ENCODE measurements at places on chromosomes 16 and 17. TPM values are rescaled to one million over a fixed set of nuclear protein-coding genes. Genes with fewer than 3 reads are reported as not detected.
A peak's percentile ranks its signal among the peaks of the same experiment; 100 is the strongest.

DNA sequence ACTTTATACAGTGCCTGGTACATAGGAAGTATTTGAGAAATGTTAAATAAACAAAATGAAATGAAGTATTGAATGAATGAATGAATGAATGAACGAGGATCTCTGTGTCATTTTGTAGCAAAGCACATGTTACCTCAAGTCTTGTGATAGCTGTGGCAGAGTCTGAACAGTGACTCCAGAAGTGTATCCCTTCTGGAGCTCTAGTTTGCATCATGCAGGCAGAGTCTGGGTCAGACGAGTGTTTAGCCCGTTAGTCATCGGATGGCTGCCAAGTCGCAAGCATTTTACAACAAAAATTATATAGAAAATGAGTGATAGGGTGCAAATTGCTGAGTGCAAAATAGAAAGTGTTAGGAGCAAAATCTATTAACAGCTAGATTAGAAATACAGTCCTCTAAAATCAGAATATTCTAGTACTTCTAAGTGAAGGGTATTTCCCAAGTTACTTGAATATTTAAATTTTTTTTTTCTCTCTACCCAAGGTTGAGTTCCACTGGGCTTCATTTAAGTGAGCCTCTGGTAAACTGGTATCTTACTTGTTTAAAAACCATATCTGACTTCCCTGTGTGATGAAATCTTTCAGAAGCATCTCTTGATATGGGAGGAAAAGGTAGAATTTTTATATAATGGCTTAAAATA, 113.3 kb downstream of the FTO start:
- DNase-seq, result peak; percentile 77

DNA sequence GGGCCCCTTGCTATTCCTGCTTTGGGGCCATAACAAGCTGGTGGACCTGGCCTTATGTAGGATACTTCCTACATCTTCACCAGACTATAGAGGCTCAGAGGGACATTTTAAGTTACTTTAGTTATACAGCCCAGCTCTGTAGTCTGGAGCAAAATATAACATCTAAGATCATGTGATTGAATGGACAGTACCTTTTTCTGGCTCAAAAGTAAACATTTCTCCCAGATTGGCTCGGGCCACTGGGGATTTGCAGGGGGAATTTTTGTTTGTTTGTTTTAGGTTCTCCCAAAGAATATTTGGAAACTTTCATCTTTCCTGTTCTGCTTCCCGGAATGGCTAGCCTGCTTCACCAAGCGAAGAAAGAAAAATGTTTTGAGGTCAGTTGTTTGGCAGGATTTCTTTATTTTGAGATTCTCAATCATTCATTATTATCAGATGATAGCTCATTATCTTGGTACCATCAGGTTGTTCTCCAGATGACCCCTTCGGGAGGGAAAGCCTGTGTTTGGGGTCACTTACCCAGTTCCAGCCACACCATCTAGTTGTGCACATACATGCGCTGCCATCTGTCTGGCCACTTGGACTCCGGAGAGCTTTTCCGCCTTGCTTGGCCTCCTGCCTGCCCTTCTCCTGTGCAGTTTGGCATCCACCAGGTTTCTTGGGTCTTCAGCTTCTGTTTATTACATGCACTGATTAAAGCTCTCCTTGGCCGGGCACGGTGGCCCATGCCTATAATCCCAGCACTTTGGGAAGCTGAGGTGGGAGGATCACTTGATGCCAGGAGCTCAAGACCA, 17.2 kb downstream of the IQCK start:
- DNase-seq, result peak; percentile 18

DNA sequence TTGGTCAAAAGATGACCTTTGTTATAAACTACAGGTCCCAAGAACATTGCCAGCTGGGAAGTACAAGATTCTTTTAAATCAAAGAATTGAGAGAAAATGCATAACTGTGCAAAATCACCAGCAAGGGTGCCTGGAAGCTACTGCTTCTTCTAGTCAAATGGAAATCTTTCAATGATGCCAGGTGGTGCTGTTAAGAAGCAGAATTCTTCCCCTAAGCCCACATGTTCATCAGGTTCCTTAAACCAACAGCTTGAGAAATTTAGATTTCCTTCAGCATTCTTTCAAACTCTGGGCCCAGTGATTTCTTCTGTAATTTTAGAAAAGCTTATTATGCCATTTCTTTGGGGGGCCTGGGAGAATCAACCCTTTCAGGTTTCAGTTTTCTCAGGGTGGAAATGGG, 207.8 kb upstream of the WSCD1 start:
- DNase-seq, result no peak

GRCh38 chr16:8621572-8622314, at the start of gene METTL22:
METTL22 (plus strand) TSS chr16:8621698; CDS start chr16:8625666, 3,968 bp downstream.
- DNase-seq, result peak; percentile 84

GRCh38 chr17:57330587-57330986, 74.3 kb downstream of the MSI2 start:
- no peak for DNase-seq

- no peak for DNase-seq
These were observed 23.0 kb downstream of the VPS35L start for GRCh38 chr16:19578378-19578971.

DNA sequence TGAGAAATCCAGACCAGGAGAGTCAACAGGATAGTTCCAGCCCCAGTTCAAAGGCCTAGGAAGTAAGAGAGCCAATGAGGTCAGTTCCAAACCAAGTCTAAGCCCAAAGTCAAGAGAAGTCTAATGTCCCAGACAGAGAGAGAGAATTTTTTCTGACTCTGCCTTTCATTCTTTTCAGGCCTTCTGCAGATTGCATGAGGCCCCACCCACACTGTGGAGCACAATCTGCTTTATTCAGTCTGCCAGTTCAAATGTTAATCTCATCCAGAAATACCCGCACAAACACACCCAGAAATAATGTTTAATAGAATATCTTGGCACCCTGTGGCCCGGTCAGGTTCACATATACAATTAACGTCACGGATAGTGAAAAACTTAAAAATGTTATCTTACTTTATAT, 962.4 kb upstream of the SOX9 start:
- DNase-seq, result no peak

- no peak for DNase-seq
These were observed 70.2 kb upstream of the PSMD7 start for GRCh38 chr16:74226338-74226954.

GRCh38 chr16:13756411-13757140, 163.4 kb upstream of the ERCC4 start:
- no peak for DNase-seq

DNA sequence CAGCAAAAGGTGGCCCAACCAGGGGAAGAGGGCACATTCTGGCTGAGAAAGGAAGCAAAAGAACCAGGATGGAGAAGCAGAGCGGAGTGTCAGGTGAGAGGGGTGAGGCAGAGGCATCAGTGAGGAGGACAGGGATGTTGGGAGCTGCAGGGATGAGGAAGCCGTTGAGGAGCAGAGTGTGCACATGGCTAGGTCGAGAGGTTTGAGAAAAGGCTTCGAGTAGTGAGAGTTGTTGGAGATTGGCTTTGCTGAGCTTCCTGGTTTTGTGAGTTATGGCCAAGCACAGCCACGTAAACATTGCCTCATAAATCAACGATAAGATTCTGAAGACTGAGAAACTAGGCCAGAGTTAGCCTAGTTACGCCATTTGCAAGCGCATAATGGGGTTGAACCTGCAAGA, 26.9 kb downstream of the DNAH2 start:
- DNase-seq, result no peak

- DNase-seq, result peak; percentile 83
These were observed 4.4 kb downstream of the CD19 start for GRCh38 chr16:28935924-28936783.

DNA sequence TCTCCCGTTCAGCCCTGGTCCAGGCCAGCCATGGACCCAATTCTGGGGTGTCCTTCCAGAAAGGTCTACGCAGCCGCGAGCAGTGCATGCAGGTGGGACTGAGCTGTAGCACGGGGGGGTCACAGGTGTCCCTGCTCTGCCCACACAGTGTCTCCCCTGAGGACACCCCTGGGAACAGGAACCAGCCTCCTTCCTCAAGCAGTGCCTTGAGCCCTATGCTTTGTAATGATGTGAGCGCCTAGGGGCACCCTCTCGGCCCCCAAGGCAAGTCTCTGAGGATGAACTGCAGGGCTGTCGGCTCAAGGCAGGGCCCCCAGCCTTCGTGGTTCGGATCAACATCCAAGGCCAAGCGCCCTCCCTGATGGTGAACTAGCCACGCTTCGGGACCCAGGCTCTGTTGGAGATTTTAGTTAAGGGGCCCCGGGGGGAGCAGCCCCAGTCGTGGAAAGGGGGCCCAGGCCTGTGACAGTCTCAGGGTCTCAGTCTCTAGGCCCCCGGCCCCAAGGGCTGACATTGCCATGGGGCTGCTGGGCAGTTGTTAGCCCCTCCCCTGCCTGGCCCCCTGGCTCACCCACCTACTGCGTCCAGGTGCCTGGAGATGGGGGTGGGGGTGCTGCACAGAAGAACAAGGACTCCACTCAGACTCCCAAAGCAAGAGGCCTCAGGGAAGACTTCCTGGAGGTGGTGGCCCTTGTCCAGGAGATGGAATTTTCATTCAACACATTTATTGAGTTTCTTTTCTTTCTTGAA, 2.3 kb downstream of the IL17C start:
- no peak for DNase-seq

GRCh38 chr17:5354310-5354709, 65.2 kb downstream of the NUP88 start:
- DNase-seq, result no peak

- no peak for DNase-seq
These were observed 271.5 kb upstream of the C16orf82 start for GRCh38 chr16:26795184-26795583.

DNA sequence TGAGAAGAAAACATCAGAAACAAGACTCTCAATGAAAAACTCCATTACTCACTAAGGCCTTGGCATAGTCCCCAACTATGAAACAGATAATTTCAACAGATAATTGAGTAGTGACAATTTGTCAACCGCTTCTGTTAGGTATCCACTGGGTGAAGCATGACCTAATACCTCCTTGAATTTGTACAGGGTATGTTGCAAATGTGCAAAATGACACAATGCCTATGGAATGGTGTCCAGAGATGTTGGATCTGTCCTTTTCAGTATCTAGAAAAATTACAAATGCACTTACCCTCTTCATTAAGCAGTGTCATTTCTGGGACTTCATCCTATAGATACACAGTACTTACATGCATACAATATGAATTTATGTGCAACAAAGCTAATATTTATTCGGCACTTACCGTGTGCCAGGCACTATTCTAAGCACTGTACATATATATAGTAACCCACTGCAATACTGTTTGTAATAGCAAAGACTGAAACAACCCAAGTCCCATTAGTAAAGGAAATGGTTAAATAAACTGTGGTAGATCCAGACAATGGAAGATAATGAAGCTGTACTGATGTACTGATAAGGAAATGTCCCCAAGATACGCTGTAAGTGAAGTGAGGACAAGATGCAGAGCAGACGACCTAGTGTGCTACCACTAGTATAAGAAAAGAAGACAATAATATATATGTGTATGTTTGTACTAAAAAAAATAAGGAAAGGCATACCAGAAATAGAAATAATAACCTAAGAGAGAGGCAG, 21.4 kb upstream of the SLC6A4 start:
- no peak for DNase-seq

- DNase-seq, result no peak
These were observed 11.6 kb downstream of the AKAP1 start for GRCh38 chr17:57096472-57097202.

GRCh38 chr17:82346342-82347300, 12.4 kb upstream of the TEX19 start:
- no peak for DNase-seq

- DNase-seq, result no peak
These were observed 8.3 kb downstream of the EME1 start for GRCh38 chr17:50381260-50381815.

GRCh38 chr16:25033852-25034251, 18.7 kb upstream of the ARHGAP17 start:
- peak; percentile 61 for DNase-seq

DNA sequence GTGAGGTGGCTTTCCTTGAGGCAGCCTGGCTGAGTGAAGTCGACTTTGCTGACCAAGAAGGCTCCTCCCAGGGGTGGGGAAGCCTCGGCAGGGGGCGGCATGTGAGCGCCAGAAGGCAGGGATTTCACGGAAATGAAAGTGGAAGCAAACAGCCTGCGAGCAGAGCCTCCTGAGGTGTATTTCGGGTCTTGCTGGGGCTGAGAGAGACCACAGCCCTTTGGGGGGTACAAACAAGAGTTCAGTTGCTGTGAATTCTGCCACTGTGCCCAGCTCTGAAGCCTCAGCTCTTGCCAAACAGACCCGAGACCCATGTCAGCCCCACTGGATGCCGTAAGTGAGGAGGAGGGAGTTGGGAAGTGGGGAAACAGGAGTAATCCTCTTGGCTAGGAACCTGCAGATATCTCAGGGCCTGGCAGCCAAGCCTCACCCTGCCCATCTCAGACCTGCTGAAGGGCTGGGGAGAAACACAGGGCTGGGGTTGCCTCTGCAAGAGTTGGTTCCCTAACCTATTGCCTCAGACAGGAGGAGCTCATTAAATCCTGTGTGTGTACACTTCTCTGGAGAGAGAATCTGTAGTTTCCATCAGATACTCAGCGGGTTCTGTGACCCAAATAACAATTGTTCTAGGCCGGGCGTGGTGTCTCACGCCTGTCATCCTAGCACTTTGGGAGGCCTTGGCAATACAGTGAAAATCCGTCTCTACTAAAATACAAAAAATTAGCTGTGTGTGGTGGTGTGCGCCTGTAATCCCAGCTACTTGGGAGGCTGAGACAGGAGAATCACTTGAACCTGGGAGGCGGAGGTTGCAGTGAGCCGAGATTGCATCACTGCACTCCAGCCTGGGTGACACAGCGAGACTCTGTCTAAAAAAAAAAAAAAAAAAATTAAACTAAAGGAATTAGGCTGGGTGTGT, at the start of gene IFI35:
IFI35 (plus strand) TSS at position 146 of the 913 bp plus-strand sequence; CDS start at position 310, 164 bp downstream.
- peak; percentile 89 for DNase-seq

DNA sequence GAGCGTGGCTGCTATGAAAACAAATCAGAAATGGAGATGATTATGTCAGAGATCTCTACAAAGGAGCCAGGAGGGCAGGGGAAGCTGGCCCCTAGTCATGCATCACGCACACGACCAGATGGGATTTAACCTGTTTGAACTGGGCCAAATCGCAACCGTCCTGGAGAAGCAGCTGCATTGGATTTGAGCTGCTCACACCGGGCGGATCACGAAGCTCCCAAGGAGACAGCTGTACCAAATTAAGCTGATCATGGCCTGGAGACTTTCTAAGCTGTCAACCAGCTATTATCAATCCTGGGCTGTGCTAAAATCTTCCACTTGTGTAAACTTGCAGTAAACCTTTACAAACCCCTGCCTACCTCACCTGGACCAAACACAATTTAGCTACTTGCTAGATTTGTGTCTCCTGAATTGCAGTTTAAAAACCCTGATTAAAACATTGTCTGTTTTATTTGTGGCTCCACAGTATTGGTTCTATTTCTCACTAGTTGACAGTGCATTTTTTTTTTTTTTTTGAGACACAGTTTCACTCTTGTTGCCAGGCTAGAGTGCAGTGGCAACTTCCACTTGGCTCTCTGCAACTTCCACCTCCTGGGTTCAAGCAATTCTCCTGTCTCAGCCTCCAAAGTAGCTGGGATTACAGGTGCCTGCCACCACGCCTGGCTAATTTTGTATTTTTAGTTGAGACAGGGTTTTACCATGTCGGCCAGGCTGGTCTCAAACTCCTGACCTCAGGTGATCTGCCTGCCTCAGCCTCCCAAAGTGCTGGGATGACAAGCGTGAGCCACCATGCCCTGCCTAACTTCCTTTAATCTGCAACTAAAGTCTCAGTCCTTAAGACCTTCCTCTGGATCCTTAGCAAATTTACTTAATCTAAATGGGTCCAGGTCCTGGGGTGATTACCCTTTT, 98.3 kb upstream of the GRIN2A start:
- DNase-seq, result no peak

KDM8 gene
- total RNA-seq, result 9.9 TPM

SLC16A6 gene
- total RNA-seq, result 83.0 TPM

HOXB9 gene
- total RNA-seq, result 1.0 TPM

TP53TG3B gene
- total RNA-seq, result not detected
